Right atrium auricular region (tissue), 2 donors: ENCODE measurements at places on chromosomes 4 and X. TPM values are rescaled to one million over a fixed set of nuclear protein-coding genes. Genes with fewer than 3 reads are reported as not detected.

PRRG3 gene
- 0.08 TPM for total RNA-seq

DRD5 gene
- 0.24 TPM for total RNA-seq

UPF3B gene
- total RNA-seq, result 2.3 TPM

RAB39B gene
- 0.63 TPM for total RNA-seq

RNF128 gene
- 0.78 TPM for total RNA-seq

MAPK10 gene
- 3.1 TPM for total RNA-seq
